Activated naive CD4-positive, alpha-beta T cell treated with anti-CD3 and anti-CD28 coated beads for 36 hours (primary cell): ENCODE measurements at places on chromosomes 2 and 18. TPM values are rescaled to one million over a fixed set of nuclear protein-coding genes. Genes with fewer than 3 reads are reported as not detected.
A peak's percentile ranks its signal among the peaks of the same experiment; 100 is the strongest.

Gene COBLL1
- total RNA-seq, result not detected

Gene ECEL1
- 0.12 TPM for total RNA-seq

GRCh38 chr2:153072813-153073212 is 354.4 kb downstream of the ARL6IP6 start:
- DNase-seq, result no peak

- no peak for DNase-seq
These were observed 1451.3 kb upstream of the SLC39A10 start for GRCh38 chr2:194205568-194206227.

DNA sequence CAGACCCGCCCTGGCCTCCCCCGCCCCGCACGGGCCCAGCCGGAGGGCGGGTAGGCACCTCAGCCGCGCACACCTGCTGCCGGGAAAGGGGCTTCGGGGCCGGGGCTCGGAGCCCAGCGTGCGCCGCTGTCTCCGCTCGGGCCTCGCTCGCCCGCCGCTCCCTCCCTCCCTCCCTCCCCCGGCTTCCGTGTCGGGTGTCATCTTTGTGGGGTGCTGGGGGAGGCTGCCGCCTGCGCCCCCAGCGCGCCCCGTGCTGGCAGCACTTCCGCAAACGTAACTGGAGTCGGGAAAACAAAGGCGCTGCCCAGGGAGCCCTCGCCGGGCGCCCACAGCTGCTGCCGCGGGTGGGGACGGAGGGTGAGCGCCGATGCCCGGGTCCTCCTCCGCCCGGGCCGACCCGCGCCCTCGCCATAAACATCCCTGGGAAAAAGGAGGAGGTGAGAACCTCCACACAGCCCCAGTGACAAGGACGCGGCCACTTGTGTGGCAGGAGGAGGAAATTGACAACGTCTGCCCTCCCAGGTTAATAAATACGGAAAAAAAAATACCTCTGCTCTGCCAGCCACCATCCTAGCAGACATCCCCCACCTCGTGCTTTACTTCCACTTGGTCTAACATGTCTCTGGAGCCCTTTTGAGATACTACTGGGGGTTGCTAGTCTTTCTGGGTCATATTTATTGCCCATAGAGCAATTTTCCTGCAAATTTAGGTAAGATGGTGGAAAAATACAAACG is 550 bp downstream of the MFSD6 start:
- peak; percentile 71 for DNase-seq

GRCh38 chr2:71503837-71504236 is 50.5 kb downstream of the DYSF start:
- DNase-seq, result no peak

- no peak for DNase-seq
These were observed 60.6 kb downstream of the IL1R2 start for GRCh38 chr2:102052365-102052764.

- no peak for DNase-seq
These were observed 16.8 kb upstream of the BOK start for GRCh38 chr2:241541564-241542277.

DNA sequence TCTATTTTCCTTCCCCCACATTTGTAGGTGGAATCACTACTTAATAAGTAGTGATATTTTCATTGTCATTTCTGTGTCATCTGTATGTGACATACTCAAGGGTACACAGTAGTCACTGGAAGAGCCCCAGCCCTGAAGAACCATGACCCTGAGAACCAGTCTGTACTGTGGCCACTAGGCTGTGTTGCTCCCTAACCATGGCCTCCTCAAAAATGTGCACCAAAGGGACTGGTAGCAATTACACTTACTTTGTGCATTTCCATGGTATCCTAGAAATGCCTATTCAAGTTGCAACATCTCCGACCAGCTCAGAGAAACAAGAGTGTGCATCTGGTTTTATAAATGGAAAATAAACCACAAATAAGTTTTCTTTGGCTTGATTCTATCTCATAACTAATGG is 155.1 kb downstream of the DOCK10 start:
- DNase-seq, result peak; percentile 33
